Stimulated activated CD8-positive, alpha-beta memory T cell treated with anti-CD3 and anti-CD28 coated beads, Interleukin-12 subunit alpha, Interleukin-12 subunit beta, amount 100 ng/mL, for 4 hours (primary cell): ENCODE measurements at places on chromosomes 6 and 20.

GRCh38 chr6:157859775-157860504, 36.9 kb downstream of the SNX9 start:
- no peak for DNase-seq

DNA sequence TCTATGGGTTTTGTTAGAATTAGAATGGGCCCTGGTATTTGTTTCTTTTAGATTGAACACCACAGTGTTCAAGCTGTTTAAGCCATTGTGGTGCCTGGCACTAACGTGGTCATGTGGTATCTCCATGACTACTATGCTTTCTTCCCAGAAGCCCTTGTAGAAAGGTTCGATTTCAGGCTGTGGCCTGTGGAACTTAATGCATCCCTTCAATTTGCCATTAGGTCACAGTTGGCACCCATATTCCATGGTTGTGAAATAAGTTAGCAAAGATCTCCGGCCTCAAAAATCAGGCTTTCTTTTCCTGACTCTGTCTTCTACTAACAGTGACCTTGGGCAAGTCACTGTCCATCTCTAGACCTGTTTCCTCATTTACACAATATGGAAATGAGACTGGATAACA, 31.3 kb upstream of the AAR2 start:
- no peak for DNase-seq

GRCh38 chr20:33097001-33097400, 17.6 kb downstream of the BPIFB4 start:
- no peak for DNase-seq

- no peak for DNase-seq
Measured at GRCh38 chr6:147774856-147775255, 266.4 kb downstream of the SAMD5 start.

GRCh38 chr20:63957690-63958441, 1.6 kb upstream of the UCKL1 start:
- no peak for DNase-seq

DNA sequence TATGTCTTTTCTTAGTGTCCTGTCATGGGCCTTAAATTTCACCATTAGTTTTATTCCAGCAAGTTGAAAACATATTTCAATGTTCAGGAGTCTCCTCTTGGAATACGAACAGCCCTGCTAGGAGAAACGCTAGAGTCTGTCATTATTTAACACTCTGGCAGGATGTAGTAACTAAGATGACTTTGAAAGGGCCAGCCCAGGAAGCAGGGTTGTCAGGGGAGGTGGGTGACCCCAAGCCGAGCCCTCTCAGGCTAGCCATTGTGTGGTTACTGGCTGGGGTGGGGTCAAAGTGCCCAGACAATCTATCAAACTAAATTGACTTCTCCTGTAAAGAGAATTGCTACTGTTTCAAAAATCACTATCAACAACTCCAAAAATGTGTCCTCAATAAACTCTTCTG, 67.8 kb downstream of the LY86 start:
- DNase-seq, result no peak

DNA sequence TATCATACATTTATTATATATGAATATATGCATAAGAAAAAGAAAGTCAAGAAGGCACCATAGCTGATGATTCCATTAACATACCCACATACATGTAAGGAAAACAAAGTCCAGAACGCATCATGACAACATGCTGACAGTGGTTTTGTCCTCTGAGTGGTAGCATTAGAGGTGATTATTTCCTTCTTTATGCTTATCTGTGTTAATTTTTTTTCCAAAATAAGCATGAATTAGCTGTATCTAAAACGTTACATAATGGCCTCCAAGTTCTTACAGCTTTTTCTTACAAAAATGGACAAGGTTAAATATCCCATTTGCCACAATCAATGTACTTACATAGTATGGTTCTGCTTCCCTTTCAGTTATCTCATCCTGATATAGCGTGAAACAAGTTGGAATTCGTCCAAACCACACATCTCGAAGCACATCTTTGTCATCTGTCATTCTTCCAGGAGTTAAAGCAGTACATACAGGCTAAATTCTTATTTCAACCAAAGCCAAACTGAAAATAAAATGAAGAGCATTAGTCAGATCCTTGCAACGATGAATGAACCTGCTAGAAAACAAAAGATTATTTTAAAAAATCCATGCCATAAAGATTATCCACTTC, 9.7 kb downstream of the ATG5 start:
- no peak for DNase-seq

DNA sequence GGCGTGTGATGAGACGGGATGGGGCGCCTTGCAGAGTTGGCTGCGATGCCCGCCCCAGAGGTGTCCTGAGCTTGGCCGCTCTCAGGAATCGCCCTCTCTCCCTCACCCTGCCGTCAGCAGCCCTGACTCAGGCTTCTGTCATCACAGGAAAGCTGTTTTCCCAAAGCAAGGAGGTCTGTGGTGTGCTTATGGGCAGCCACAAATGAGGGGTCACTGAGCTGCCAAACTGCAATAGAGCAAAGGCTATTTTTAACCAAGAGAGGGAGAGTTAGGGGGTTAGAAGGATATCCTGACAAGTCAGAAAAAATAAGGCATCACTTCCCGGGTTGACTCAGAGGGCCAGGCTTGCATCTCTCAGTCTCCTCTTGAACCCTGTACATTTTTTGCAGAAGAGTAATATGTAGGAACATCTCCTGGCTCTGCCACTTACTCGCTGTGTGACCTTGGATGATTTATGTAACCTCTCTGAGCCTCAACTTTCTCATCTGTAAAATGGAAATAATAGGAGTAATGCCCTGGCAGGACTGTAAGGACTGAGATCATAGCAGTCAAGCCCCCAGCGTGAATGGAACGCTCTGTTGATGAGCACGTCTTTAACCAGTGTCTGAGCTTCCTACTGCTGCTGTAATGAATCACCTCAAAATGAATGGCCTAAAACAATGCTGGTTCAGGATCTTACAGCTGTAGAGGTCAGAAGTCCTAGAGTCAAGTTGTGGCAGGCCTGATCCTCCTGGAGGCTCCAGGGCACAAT, 181.9 kb downstream of the NFATC2 start:
- DNase-seq, result no peak

- DNase-seq, result no peak
Measured at GRCh38 chr6:152054441-152054840, 247.0 kb downstream of the ESR1 start.

GRCh38 chr6:111925296-111925695, 52.0 kb upstream of the FYN start:
- no peak for DNase-seq

- no peak for DNase-seq
Measured at GRCh38 chr20:58570204-58570859, 55.1 kb upstream of the APCDD1L start.

GRCh38 chr20:22507240-22507961, 77.0 kb downstream of the FOXA2 start:
- DNase-seq, result no peak

- DNase-seq, result no peak
Measured at GRCh38 chr6:403659-404655, 12.4 kb downstream of the IRF4 start.

DNA sequence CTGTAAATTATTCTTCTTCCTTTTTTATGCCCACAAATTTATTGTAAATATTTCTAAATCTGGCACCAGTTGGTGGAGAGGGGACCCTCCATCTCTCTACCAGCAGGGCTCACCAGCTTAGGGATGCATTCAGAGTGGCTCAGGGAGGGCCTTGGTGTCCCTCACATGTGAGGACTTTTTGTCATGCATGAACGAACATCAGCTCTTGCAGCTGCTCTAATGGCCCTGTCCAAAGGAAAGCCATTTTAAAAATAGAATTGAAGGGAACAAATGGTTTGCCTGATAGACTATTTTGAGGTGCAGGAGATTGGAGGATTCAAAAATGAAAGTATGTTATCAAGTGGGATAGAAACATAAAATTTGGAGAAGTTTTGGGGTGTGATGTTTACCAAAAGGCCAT, 37.5 kb upstream of the KLHL31 start:
- no peak for DNase-seq

- DNase-seq, result no peak
Measured at GRCh38 chr6:117265410-117266256, at the start of gene VGLL2. Gene VGLL2 (plus strand): TSS chr6:117265558. CDS start chr6:117265764, 206 bp downstream.

DNA sequence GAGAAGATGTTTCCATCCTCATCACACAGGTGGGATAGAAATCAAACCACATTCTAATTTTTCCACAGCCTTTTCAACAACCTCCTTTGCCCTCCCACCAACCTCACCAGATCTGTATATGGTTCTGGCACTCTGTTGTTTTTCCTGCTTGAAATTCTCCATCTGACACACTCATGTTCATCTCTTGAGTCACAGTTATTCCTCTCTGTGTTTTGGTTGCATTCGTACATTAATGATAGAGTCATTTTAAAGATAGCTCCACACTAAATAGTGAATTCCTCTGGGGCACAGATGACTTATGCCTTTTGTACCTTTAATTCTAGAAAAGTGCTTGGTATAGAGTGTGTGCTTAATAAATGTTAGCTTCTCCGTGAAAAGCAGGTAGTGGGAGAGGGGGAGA, 1.4 kb upstream of the GCLC start:
- DNase-seq, result no peak

DNA sequence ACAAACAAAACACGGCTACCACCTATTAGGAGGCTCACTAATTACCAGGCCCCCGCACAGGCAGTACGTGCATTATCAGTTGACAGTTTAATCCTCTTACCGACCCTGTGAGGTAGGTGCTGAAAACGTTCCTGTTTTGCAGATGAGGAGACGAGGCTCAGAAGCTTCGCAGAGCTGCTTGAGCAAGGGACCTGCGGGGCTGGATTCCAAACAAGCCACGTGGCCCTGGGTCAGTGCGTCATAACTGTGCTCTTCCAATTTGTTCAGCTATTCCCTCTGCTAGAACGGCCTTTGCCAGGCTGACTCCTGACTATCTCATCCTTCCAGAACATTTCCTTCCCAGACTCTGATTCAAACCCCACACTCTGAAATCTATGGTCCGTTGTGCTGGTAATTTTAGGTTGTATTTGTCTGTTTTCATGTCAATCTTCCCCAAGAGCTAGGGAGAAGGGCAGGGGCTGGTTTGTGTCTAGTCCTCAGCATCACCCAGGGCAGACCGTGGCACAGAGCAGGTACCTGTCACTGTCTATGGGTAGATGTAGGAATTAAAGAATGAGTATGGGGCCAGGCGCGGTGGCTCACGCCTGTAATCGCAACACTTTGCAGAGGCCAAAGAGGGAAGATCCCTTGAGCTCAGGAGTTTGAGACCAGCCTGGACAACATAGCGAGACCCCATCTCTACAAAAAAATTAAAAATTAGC, 28.8 kb upstream of the TLDC2 start:
- DNase-seq, result no peak

GRCh38 chr6:14035071-14035847, 82.3 kb upstream of the CD83 start:
- DNase-seq, result no peak
